ENCODE measurements at places on chromosomes 6 and 20.

DNA sequence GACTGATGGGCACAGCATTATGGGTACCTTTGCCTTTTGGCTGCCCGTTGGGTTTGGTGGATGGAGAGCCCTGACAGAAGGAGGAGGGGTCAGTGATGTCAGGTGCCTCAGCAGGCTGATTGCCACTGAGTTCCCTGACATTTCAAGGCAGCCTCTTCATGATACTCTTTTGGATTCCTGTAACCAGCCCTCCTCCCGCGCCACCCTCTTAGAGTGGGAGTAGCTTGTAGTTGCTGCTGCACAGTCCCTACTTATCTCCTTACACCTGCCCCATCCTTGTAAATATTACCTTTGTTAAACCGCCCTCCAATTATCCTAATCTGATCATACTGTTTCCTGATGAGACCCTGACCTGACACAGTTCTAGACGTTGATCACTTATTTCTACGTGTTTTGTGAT is 140.0 kb downstream of the CFAP61 start:
- DNase-seq = no peak

DNA sequence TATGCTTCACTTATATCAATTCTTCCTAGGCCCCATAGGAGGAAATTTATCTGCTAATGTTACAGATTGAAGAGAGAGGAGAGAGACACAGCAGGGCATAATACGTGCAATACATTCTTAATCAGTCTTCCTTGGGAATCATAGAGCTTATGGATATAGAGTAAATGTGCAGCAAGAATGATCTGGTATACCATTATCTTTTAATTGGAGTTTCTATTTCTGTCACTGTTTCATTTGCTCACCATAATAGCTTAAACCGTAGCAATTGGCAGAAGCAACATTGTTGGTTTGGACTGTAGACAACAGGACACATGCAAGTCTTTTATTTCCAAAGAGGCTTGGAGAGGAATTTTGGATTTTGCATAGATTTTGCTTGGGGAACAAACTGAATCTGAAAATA is 68.1 kb upstream of the PCSK2 start:
- no peak for DNase-seq

- DNase-seq = peak; percentile 87
These were observed 764 bp downstream of the ZNF292 start for GRCh38 chr6:87155842-87156815.

- DNase-seq = no peak
These were observed 962.7 kb downstream of the GRIK2 start for GRCh38 chr6:102356170-102356569.

DNA sequence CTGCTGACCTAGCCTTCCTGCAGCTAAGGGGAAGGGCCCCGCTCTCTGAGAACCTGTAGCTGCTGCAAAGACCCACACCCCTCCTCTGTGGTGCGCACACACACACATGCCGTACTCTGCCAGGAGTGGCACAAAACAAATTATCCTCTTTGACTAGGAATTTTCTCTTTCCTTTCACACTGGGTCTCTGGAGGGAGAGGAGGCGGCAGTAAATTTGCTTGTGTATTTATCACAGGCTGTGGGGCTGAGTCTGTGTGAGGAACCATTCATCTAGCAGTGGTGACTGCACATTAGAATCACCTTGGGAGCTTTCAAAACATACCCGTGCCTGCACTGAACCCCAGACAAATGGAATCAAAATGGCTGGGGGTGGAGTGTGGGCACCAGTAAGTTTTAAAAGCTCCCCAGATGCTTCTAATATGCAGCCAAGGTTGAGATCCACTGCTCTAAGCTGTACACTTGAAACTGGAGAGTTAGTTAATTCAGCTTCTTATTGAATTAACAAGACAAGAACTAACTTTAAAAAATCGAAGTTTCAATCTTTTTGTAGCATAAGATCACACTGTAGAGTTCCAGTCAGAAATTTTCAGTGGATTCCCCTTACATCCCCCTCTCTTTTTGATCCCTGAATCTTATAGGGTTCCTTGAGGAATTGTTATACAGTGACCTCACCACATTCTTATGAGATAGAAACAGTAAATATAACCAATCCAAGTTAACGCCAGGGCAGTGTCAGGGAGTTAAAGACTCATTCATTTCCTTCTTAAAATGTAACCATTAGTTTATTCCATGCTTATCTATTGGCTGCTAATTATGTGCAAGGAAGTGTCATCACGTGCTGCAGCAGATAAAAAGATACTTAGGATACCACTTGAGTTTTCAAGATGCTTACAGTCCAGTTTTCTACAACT is 29.8 kb upstream of the GMDS start:
- DNase-seq = no peak

- no peak for DNase-seq
These were observed 23.3 kb upstream of the CRIP3 start for GRCh38 chr6:43331891-43332290.

- no peak for DNase-seq
These were observed 16.8 kb downstream of the SIRPA start for GRCh38 chr20:1912053-1912452.

DNA sequence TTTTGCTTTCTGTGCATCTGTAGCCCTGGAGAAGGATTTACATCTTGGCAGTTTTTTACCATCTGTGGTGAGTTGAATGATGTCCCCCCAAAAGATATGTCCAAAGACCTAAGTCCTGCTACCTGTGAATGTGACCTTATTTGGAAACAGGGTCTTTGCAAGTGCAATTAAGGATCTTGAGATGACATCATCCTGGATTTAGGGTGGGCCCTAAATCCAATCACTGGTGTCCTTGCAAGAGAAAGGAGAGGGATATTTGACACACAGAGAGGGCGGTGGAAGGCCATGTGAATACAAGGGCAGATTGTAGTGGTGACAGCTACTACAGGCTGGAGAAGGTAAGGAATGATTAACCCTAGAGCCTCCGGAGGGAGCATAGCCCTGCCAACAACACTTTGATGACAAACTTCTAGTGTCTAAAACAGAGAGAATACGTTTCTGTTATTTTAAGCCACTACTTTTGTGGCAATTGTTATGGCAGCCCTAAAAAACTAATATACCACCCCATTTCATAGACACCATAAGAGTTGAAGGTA is 35.1 kb downstream of the MKKS start:
- no peak for DNase-seq

GRCh38 chr6:19036196-19036555 is 649.0 kb downstream of the RNF144B start:
- DNase-seq = no peak

- DNase-seq = no peak
These were observed 166.8 kb upstream of the CST7 start for GRCh38 chr20:24782301-24782700.

GRCh38 chr20:57269148-57269984 is 2.9 kb upstream of the BMP7 start:
- no peak for DNase-seq

GRCh38 chr6:14373648-14374437 is 256.3 kb downstream of the CD83 start:
- DNase-seq = no peak

- DNase-seq = no peak
These were observed 55.6 kb downstream of the PTPRK start for GRCh38 chr6:128464790-128465189.

GRCh38 chr6:40563111-40563510 is 24.1 kb downstream of the LRFN2 start:
- no peak for DNase-seq

DNA sequence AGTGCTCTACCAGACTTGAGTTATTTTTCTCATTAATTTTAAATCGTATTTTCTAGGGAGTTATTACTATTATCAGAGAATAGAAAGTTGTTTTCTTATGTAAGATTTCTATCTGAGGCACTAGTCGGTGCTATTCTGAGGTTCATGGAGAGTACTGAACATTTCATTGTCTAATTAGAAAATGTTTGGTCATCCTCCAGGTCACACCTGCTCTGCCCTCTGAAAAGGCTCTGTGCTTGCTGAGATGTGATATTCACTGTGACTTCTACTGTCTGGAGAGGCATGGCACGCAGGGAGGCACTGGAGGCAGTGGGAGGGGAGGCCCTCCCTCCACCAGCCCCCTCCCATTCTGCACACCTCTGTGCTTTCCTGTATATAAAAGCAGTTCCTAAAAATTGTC is 3.0 kb downstream of the SYNDIG1 start:
- no peak for DNase-seq

- DNase-seq = no peak
These were observed 391.6 kb downstream of the ADGRB3 start for GRCh38 chr6:69026715-69027114.

DNA sequence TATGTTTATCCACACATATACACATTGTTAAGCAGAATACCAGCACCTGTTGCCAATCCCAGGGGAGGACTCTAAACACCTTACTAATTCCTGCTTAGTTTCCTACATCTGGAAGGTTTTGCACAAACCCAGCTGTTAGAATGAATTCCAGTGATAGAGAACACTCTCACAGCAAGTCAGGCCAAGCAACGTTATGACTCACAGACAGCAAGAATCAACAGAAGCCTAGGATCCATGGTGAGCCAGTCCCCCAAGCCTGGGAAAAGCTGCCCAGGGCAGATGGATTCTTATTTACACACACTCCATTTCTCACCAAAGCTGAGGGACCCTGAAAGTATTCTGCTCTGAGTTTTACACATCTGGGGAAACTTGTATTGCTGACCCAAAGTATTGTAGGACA is 291.7 kb downstream of the SLC35F1 start:
- DNase-seq = no peak

- DNase-seq = no peak
These were observed 76.6 kb upstream of the DOK5 start for GRCh38 chr20:54398814-54399213.

GRCh38 chr6:85368631-85369030 is 81.3 kb upstream of the NT5E start:
- no peak for DNase-seq

- DNase-seq = no peak
These were observed 61.3 kb upstream of the FOXQ1 start for GRCh38 chr6:1250489-1251197.

GRCh38 chr6:16712931-16713484 is 48.3 kb downstream of the ATXN1 start:
- DNase-seq = no peak

DNA sequence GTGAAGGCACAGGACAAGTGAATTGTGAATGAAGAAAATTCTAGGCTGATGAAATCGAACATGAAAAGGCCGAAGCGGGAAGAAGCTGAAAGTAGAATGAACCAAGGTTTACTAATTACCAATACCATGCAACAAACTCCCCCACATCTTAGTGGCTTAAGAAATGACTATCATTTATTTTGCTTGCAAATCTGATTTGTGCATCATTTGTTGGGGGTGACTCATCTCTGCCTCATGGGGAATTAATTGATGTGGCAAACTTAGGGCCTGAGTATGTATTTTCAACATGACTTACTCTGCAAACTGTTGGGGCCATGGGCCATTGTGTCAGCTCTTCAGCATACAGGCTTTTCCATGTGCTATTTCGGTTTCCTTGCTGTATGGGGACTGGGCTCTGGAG is 26.8 kb downstream of the PPP1R14C start:
- no peak for DNase-seq

DNA sequence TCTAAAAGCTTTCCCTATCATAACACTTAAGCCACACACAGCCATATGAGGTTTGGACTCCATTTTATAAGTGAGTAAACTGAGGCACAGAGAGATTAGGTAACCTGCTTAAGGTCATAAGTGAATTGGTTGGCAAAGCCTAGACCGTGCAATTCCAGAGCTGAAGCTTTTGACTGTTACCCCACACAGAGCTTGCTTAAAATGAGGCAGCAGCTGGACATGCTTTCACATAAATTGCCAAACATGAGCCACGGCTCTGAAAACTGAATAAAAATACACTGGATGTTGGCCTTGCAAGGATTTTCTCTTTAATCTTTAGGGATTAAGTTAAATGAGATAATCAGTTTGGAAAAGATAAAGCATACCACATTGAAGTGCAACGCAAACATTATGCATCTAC is 2.5 kb downstream of the RIPOR2 start:
- no peak for DNase-seq

GRCh38 chr20:59222253-59223181 is 58.9 kb downstream of the ZNF831 start:
- peak; percentile 90 for DNase-seq

- DNase-seq = no peak
These were observed 51.4 kb upstream of the BLCAP start for GRCh38 chr20:37579106-37579505.

- no peak for DNase-seq
These were observed 40.9 kb downstream of the ZFP64 start for GRCh38 chr20:52150440-52151258.

DNA sequence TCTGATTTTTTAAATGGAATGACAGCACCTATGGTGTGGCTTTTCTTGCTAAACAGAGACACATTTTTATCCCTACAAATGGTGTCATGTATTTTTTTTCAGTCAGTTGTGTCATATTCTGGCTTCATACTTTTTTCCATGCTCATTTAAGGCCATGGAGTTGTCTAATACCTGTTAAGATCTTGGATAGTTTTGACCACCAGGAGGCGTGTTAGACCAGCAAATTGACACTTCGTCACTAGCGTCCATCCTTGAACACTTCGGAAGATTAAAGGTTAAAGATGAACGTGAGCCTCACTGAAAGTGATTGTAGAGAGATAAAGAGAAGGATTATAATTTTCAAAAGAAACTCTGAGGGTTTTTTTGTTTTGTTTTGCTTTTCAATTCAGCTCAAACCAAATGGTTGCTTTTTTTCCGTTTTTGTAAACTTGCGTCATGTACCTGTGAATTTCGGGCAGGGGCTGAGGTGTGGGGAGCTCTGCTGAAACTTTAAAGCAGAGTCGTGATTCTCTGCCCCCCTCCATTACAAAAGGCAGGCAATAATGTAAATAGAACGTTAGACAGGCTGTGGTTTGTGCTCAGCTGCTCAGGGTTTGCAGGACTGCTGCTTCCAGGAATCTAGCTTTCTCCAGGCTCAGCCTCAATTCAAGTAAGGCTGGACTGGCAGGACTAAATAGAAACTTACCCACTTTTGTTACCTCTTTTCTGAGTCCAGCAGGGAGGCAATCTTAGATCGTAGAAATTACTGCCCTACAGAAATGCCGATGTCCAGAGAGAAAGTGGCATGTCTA is 245.1 kb downstream of the FOXA2 start:
- DNase-seq = peak; percentile 85

DNA sequence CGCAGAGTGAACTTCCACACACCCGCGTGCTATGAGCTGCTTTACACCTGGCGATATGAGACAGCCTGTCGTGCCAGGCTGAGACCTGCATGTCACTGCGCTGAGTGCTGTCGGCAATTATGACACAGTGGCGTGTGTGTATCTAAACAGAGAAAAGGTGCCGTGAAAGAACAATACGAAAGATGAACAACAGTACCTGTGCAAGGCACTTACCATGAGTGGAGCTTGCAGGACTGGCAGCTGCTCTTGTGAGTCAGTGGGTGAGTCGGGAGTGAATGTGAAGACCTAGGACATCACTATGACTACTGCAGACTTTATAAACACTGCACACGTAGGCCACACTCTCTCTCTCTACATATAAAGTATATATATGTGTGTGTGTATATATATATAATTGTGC is 68.5 kb upstream of the DUSP22 start:
- DNase-seq = no peak

- DNase-seq = no peak
These were observed 28.4 kb downstream of the CASP8AP2 start for GRCh38 chr6:89858041-89858440.
